ENCODE measurements at places on chromosomes 7 and 10. TPM values are rescaled to one million over a fixed set of nuclear protein-coding genes. Genes with fewer than 3 reads are reported as not detected.

The IFIT1B gene
- total RNA-seq, result not detected

The MYL7 gene
- not detected for total RNA-seq

DNA sequence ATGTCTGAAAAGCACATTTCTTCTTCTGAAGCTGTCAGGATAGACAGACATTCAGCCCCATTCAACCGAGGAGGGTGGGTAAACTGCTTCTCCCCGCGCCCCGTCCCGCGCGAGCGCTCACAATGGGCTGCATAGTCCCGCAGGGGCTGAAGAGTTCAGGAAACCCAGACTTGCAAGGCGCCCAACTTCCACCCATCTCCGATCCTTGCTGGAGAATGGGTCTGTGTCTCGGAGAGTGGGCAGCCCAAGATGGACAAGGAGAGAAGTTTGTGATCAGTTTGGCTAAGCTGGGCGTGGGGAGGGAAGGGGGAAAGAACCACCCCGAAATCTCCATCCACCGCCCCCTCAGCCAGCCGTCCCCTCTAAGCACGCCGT lies 686 bp downstream of the AASS start:
- H3K27ac ChIP-seq, result peak overlapping the region; percentile 51
- H3K36me3 ChIP-seq, result no peaks in the 10 kb centered on the region
- peak overlapping the region; percentile 86 for H3K4me3 ChIP-seq
- peaks cover 34% of the 10 kb centered on the region for H3K27me3 ChIP-seq
- no peak for DNase-seq

The MKX gene
- not detected for total RNA-seq

The SGMS1 gene
- 17.1 TPM for total RNA-seq

DNA sequence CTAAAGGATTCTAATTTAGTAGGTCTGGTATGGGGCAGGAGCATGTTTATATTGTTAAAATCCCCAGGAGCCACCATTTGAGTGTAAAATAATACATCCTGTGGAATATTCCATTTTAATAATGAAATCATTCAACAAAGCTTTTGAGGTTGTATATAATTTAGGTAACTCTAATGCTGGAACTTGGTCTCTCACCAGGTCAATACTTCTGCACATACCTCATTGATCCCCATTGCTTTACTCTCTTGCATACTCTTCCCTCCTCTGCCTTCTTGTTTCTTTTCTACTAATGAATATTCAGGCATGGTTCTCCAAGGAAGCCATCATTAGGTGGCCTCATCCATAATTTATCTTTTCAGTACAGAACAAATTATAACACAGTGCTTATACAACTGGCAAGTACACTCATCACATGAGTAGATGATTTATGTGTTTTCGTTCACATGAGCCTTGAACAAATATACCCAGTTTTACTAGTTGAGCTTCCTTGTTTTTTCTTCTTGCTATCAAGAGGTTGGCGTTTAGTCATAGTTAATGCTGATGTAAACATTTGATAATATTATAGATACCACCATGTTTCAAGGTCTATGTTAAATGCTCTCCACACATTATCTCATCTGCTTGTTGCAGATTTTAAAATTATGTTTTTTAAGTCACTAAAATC lies 7.2 kb downstream of the PALS2 start:
- no peak overlapping the region for H3K4me3 ChIP-seq
- H3K36me3 ChIP-seq, result no peaks in the 10 kb centered on the region
- DNase-seq, result no peak
- peaks cover 26% of the 10 kb centered on the region for H3K4me1 ChIP-seq
- no peaks in the 10 kb centered on the region for H3K27me3 ChIP-seq

The EPO gene
- not detected for total RNA-seq

GRCh38 chr7:143299346-143299745 lies 11.2 kb downstream of the CASP2 start:
- no peak overlapping the region for H3K27ac ChIP-seq
- peaks cover 84% of the 10 kb centered on the region for H3K36me3 ChIP-seq
- H3K4me1 ChIP-seq, result peaks cover 67% of the 10 kb centered on the region
- no peak overlapping the region for H3K4me3 ChIP-seq

The NKX1-2 gene
- not detected for total RNA-seq

DNA sequence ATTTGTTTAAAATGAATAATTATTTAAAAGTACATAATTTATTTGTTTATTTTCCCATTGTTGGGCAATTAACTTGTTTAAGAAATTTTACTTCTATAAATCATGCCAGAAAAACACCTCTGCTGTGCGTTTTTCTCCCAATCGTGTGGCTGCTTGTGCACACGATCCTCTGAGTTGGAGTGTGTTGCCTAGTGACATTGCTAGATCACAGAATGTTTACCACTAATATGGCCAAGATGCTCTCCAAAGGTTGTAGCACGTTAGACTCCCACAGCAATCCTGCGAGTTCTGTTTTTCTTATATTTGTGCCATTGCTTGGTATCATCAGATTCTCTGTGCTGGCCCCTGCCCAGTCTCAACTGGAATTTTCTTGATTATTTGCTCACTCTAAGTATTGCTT lies 207.1 kb upstream of the ADCY1 start:
- no peaks in the 10 kb centered on the region for H3K4me1 ChIP-seq
- no peak overlapping the region for H3K4me3 ChIP-seq
- H3K27ac ChIP-seq, result no peak overlapping the region
- H3K27me3 ChIP-seq, result peaks cover 23% of the 10 kb centered on the region
- no peak for DNase-seq
- H3K36me3 ChIP-seq, result no peaks in the 10 kb centered on the region

GRCh38 chr10:126166797-126167196 lies 221.5 kb downstream of the ADAM12 start:
- no peaks in the 10 kb centered on the region for H3K4me1 ChIP-seq
- H3K36me3 ChIP-seq, result no peaks in the 10 kb centered on the region
- no peak overlapping the region for H3K27ac ChIP-seq
- no peak overlapping the region for H3K4me3 ChIP-seq
- H3K27me3 ChIP-seq, result no peaks in the 10 kb centered on the region

DNA sequence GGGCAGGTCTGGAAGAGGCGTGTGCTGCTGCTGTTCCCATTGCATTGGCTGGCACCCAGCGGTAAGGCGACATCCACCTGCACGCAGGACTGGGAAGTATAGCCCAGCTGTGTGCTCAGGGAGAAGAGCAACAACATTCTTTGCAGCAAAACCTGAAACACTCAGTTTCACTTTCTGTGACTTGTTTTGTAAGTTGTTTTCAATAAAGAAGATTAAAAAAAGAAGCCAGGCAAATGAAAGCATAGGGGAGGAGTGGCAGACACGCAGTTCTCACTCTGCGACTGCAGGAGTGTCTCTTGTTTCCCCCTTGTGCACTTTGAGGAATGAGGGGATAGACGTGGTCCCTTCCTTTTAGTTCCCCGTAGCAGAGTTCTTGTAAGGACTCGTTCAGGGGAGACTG lies 5.8 kb downstream of the FBH1 start:
- DNase-seq, result peak; percentile 11
- peak overlapping the region; percentile 55 for H3K4me3 ChIP-seq
- no peaks in the 10 kb centered on the region for H3K27me3 ChIP-seq
- H3K4me1 ChIP-seq, result peaks cover 60% of the 10 kb centered on the region
- H3K36me3 ChIP-seq, result peaks cover 60% of the 10 kb centered on the region

The GIMAP4 gene
- 335 TPM for total RNA-seq

DNA sequence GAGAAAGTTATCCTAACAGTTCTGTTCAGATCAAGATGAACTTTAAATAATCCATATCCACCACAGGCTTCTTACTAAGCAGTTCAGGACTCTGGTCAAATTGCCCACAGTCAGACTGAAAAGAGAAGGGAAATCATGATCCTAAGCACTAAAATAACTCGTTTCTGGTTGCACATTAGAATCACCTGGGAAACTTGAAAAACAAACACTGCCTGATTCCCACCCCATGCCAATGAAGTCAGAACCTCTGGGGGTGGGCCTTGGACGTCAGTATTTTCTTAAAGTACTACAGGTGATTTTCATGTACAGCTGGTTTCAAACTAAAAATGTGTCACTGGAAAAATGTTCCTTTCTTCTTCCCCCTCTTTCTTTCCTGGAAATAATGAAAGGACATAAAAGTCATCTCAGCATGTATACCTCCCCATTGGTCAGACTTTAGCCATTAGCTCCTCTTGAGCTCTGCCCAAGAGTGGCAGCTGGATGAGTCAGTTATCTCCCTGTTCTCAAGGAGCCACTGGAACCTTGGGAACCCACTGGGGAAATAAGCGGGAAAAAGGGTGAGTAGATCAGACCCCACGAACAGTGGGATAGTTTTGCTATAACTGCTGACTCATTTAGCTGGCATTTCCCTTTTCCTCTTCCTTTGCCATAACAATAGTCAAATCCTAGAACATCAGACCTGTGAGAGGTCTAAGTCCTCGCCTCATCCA lies 75.3 kb upstream of the IL6 start:
- no peak overlapping the region for H3K4me3 ChIP-seq
- DNase-seq, result no peak
- H3K27ac ChIP-seq, result no peak overlapping the region
- H3K4me1 ChIP-seq, result peaks cover 3% of the 10 kb centered on the region
- H3K36me3 ChIP-seq, result peaks cover 8% of the 10 kb centered on the region

DNA sequence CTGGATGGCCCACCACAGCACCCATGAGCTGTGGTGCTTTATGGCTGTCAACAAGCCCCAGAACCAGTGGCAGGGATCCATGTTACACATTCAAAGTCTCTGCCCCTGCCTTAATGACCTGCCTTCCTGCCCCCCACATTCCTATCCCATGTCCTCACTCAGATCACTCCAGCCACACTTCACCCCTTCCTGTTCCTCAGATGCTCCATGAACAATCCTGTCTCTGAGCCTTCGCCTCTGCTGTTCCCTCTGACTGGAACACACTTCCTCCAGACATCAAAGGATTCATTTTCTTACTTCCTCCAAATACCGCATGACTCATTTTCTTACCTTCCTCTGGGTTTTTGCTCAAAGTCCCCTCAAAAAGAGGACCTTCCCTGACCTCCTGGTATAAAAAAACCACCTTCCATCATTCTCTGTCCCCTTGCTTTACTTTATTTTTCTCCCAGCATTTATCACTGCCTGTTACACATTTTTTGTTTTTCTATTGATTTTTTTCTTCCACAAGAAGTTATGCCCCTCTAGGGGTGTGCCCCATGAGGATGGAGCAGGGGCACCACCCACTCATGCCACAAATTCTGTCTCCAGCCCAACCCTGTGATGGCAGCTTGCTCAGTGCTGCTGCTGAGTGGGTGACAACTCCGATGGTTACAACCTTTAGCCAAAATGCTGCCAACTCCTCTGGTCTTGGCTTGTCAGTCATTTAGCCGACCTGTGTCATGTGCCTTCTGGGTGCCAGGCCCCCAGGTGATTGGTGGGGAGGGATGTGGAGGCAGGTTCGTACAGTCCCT lies 18.2 kb downstream of the COL13A1 start:
- no peak for DNase-seq
- H3K27me3 ChIP-seq, result peaks cover 3% of the 10 kb centered on the region
- no peak overlapping the region for H3K4me3 ChIP-seq
- H3K36me3 ChIP-seq, result no peaks in the 10 kb centered on the region
- no peak overlapping the region for H3K27ac ChIP-seq

The AGAP6 gene
- 27.1 TPM for total RNA-seq

The ZNF138 gene
- 11.2 TPM for total RNA-seq

The PON3 gene
- total RNA-seq, result not detected

DNA sequence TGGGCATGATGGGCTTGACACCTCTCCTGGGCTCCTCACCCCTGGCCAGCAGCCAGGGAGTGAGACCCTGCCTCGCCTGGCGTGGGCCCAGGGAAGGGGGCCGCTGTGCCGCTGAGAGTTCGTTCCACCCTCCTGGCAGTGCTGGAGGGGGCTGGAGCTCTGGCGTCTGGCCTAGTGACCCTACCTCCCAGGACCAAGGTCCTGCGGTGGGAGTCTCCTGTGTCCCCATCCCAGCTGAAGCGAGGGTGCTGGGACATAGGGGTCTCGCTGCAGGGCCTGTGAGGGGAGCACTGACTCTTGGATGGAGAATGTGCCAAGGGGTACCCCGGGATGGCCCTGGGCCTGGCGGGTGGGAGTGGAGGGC lies 1.2 kb downstream of the GTF2IRD1 start:
- H3K36me3 ChIP-seq, result peaks cover 3% of the 10 kb centered on the region
- H3K4me1 ChIP-seq, result peaks cover 19% of the 10 kb centered on the region
- no peak overlapping the region for H3K27ac ChIP-seq

DNA sequence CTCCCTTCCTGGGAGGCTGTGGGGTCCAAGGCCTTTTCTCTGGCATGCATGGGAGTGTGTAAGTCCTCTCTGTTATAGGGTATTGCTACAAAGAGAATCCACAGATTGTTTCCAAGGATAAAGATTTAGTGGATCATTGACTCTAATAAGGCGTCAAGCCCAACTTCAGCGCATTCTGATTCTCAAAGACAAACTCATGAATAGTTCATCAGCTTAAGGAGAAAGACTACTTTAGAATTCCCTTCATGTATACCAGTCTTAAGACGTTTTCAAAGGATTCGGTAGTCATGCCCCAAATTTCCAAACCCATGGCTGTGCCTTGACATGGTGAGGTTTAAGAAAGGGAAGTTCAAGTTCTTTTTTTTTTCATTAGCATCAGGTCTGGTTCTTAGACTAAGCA lies 46.6 kb upstream of the ABLIM1 start:
- H3K4me3 ChIP-seq, result no peak overlapping the region
- H3K4me1 ChIP-seq, result no peaks in the 10 kb centered on the region
- H3K27me3 ChIP-seq, result peaks cover 21% of the 10 kb centered on the region
- H3K36me3 ChIP-seq, result no peaks in the 10 kb centered on the region
- no peak for DNase-seq
- no peak overlapping the region for H3K27ac ChIP-seq

GRCh38 chr7:471866-472639 lies 47.6 kb downstream of the PDGFA start:
- H3K27ac ChIP-seq, result peak overlapping the region; percentile 19
- H3K27me3 ChIP-seq, result no peaks in the 10 kb centered on the region
- peaks cover 4% of the 10 kb centered on the region for H3K4me1 ChIP-seq
- H3K4me3 ChIP-seq, result no peak overlapping the region
- DNase-seq, result no peak
- H3K36me3 ChIP-seq, result no peaks in the 10 kb centered on the region

DNA sequence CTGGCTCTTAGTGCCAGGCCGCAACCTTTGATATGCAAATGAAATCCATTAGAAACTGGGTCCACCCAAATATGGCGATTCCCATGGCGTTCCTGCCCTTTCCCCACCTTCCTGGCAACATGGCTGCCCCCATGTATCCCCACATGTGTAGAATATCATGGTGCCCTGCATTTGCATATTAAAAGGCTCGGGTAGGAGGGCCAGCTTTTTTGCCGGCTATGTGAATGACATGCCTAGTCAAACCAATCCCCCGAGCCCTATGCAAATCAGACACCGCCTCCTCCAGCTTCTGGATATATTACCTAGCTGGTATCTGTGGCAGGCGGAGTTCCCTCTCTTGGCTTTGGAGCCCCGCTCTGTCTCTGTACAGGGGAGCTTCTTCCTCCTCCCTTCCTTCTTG lies 18.3 kb downstream of the MMS19 start:
- H3K27me3 ChIP-seq, result no peaks in the 10 kb centered on the region
- H3K4me3 ChIP-seq, result no peak overlapping the region
- no peak overlapping the region for H3K27ac ChIP-seq
- H3K36me3 ChIP-seq, result peaks cover 38% of the 10 kb centered on the region
- no peak for DNase-seq
- no peaks in the 10 kb centered on the region for H3K4me1 ChIP-seq

The MET gene
- total RNA-seq, result 0.21 TPM

- H3K4me3 ChIP-seq, result peak within 1 kb of the TSS; percentile 84
- DNase-seq, result peak; percentile 96
- no peaks in the 10 kb centered on the region for H3K27me3 ChIP-seq
- peak within 1 kb of the TSS; percentile 95 for H3K27ac ChIP-seq
Observed at GRCh38 chr7:138460176-138460648, at the start of gene TRIM24. TRIM24 (plus strand) TSS chr7:138460259; CDS start chr7:138460549, 290 bp downstream.

The PIP gene
- total RNA-seq, result not detected

- H3K4me1 ChIP-seq, result no peaks in the 10 kb centered on the region
- H3K27me3 ChIP-seq, result no peaks in the 10 kb centered on the region
- H3K27ac ChIP-seq, result no peak overlapping the region
- DNase-seq, result no peak
Observed at GRCh38 chr7:115350764-115351163, 428.9 kb downstream of the MDFIC start.
